Smooth muscle cell of trachea (primary cell): ENCODE measurements at places on chromosomes 5 and 9. TPM values are rescaled to one million over a fixed set of nuclear protein-coding genes. Genes with fewer than 3 reads are reported as not detected.

FOXD4L6 gene
- not detected in 2 replicates for total RNA-seq

PRPF4 gene
- total RNA-seq: 26.6 and 31.0 TPM in 2 replicates

PCDHB2 gene
- 0.58 and 3.0 TPM in 2 replicates for total RNA-seq

MEGF10 gene
- under 0.01 TPM in 1 of 2 replicates, not detected in the other for total RNA-seq

TTC39B gene
- 11.2 and 15.7 TPM in 2 replicates for total RNA-seq
